ENCODE measurements at places on chromosomes 2 and 18.
A peak's percentile ranks its signal among the peaks of the same experiment; 100 is the strongest.

DNA sequence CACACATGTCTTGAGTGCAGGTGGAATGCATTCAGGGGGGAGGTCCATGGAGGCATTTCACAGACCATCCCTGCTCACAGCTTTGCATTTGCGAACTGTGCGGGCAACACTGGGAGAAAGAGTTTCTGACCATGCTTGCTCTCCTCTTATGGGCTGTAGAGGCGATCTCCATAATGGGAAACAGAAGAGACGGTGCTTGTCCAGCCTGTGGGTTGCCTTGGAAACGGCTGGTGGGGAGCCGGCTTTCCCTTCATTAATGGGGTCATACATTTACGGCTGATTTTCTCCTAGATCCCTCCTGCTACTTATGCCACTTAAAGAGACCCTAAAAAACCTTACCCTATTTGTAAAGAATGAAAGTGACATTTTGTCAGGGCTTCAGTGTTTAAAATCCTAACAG lies 147.4 kb downstream of the SOX11 start:
- DNase-seq, result no peak

- DNase-seq, result no peak
Observed at GRCh38 chr2:46117379-46117778, 179.8 kb upstream of the EPAS1 start.

GRCh38 chr2:223117533-223117932 lies 65.5 kb downstream of the KCNE4 start:
- no peak for DNase-seq

DNA sequence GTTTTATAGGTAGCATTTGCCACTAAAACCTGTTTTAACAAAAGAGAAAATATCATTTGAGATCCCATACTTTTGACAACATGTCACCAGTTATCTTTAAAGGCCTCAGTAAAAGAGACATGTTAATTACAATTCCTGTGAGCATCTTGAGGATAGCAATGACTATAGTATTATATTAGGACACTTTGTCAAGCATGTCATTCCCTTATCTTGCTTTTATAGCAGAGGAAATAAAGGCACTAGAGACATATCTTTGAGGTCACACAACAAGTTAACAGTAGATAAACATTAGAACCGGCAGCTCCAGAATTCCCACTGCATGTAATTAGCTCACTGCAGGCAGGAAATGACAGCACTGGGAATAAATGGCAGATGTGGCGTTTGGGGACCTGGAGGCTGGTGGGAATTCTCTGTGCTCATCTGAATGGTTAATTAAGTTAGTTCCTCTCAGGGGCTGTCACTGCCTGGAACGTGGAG lies 25.9 kb downstream of the LYPD6B start:
- no peak for DNase-seq

GRCh38 chr2:118003396-118003824 lies 10.5 kb downstream of the CCDC93 start:
- DNase-seq, result peak; percentile 44

DNA sequence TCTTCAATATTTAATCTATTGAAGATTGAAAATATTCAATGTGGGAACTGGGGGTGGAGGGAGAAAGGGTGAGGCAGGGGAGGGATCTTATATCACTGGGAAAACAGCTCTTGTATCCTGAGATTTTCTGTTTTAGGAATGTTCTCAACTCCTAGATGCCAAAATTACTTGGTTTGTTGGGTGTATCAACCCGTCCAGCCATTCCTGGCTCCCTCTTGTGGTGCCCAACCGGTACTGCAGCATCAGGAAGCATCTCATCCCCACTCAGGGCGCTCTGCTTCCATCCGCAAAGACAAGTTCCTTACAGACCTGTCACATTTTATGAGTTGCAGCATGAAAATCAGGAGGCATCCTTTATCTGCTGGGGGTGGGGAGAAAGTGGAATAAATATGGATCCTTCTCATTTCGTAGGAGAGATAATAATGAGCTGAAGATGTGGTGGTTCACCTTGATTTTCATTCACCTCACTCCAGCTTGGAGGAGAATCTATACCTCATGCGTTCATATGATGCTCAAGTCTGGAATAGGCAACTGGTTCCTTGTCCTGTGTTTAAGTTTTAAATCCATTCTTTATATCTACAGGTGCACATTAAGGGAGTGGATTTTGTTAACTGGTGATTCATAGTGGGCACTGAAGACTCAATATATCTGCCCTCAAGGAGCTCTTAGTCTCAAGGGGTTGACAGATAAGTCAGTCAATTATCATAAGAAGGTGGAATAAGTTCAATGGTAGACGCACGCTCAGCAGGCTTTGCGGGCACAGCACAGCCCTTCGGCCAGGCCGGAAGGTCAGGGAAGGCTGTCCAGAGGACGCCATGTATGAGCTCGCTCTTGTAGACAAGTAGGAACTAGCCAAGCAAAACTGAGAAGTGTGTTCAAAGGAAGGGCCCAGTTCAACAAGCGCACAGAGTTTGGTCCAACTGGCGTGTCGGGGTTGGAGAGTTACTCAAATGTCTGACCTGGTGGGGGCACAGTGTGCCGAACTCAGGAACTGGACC lies 127.3 kb downstream of the RNF144A start:
- no peak for DNase-seq

- DNase-seq, result no peak
Observed at GRCh38 chr18:72161691-72162090, 382.5 kb downstream of the CBLN2 start.

GRCh38 chr2:165970663-165971062 lies 17.1 kb upstream of the TTC21B start:
- no peak for DNase-seq

GRCh38 chr18:50559752-50560680 lies at the start of gene MAPK4:
Gene MAPK4, plus strand, starts transcription at chr18:50560087. Its CDS starts 103,872 bp downstream, at chr18:50663959.
- DNase-seq, result no peak

DNA sequence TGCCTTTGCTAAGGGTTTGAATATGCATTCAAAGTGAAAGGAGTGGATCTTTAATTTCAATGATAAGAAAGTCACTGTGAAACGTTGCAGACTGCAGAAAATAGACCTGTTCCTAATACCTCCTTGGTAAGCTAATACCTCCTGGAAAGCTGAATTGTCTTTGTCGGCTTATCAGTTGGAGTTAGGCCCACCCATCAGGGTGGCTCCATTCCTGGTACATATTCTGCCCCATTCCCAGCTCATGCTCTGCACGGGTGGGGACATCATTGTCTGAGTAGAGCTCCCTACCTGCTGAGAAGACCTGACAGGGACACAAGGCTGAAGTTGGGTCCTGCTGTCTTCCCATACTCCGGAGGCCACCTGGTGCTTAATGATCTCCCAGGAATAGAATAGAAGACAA lies 203.3 kb downstream of the EN1 start:
- DNase-seq, result no peak

GRCh38 chr2:187497858-187498463 lies 49.9 kb upstream of the CALCRL start:
- DNase-seq, result no peak

DNA sequence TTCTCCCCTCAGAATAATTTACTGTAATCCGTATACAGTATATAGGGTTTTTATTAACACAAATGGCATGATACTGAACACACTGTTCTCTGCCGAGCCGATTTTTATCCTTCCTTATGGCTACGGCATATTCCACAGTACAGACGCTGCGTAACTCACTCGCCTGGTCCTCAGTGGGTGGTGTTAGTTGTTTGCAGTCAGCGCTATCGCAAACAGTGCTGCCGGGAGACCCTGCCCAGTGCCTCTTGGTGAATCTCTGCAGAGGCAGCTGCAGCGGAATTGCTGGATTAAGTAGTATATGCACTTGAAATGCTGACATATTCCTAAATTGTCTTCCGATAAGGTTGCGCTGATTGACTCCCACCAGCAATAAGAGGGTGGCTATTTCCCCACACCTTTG lies 73.9 kb downstream of the MARCO start:
- DNase-seq, result no peak

- DNase-seq, result no peak
Observed at GRCh38 chr2:223001797-223002175, 50.2 kb upstream of the KCNE4 start.

DNA sequence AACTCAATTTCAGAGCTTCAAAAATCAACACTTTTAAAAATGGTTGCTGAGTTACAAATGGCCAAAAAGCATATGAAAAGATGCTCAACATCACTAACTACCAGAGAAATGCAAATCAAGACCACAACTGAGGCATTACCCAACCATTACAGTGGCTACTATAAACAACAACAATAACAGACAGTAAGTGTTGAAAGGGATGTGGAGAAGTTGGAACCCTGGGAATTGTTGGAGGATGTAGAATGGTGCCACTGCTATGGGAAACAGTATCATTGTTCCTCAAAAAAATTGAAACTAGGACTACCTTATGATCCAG lies 173.3 kb upstream of the SPRED2 start:
- DNase-seq, result no peak

DNA sequence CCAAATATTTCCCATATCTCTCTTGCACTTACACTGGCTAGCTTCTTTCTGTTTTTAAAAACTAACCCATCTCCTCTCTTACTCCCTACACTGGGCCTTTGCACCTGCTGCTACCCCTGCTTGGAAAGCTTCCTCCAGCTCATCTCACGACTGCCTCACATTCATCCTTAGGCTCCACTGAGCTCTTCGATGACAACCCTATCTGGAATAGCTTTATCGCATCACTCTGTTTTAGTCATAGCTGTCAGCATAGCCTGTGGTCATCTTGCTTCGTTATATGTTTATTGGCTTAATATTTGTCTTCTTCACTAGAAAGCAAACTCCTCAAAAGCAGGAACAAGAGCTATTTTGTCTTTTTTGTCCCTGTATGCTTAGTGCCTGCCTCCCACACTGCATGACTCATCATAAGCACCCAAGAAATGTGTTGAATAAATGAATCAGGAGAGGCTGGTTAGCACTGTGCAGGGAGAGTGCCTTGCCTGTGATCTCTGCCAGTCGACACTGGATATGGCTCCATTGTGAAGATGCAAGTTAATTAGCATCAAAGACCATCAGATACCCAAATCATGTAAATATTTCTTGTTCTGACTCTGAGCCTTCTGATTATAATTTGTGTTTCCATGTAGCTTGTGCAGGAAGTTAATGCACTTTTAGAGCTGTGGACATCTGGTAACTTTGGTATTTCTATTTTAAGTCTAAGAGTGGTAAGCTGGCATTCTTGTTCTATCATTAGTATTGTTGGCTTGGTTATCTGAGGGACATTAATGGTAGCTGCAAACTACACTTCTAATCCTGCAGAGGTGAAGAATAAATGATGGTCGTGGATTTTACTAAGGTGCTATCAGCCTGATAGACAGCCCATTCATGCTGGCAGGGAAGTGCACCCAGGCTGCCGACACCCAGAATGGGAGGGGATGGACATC lies 10.3 kb upstream of the DYTN start:
- DNase-seq, result no peak

DNA sequence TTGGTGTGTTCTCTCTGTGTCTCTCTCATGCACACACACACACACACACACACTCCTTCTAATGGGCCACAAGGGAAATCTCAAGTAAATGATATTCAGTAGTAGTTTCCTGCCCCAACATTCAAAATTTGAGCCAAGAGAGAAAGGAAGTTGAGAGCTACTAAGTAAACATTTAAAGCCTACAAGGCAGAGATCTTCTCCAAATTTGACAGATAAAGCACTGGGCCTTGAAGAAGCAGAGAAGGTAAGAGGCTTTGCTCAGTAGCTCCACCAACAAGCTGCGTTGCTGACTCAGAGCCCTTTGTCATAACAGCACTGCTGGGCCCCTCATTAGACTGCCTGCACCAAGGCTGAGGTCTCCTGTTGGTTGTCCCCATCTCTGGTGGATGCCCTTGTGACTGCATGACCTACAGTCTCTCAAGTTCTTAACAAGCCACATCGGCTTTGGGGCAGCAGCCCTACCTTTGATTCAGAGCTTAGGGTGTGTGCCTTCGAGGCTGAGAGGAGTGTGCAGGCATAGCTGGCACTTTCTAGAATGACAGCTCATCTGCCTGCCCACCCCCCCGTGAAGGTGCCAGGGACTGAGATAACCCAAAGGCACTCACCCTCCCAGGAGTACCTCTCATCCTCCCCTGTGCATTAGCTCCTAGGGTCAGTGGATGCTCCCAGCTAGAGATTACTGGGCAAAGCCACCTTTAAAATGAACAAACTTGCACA lies 32.3 kb upstream of the NEB start:
- no peak for DNase-seq

DNA sequence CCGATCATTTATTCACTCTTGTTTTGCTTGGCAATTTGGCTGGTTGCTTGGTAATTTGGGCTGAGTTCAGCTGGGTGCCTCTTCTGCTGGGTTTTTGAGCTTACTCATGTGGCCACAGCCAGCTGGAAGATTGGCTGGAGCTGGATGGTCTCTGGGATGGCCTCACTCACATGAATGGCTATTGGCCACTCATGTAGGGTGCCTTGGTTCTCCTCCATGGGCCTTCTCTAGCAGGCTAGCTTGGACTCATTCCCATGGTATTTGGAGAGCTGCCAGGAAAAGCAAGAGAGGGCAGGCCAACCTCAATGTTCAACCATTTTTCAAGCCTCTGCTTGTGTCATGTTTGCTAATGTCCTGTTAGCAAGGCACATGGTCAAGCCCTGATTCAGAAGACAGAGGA lies 16.9 kb downstream of the ZAP70 start:
- no peak for DNase-seq

GRCh38 chr2:232437195-232437571 lies 18.8 kb upstream of the ALPI start:
- DNase-seq, result no peak

GRCh38 chr2:98444436-98445176 lies at the start of gene INPP4A:
Gene INPP4A, plus strand, starts transcription at chr2:98444858. Its CDS starts 75,191 bp downstream, at chr2:98520049.
- DNase-seq, result no peak

DNA sequence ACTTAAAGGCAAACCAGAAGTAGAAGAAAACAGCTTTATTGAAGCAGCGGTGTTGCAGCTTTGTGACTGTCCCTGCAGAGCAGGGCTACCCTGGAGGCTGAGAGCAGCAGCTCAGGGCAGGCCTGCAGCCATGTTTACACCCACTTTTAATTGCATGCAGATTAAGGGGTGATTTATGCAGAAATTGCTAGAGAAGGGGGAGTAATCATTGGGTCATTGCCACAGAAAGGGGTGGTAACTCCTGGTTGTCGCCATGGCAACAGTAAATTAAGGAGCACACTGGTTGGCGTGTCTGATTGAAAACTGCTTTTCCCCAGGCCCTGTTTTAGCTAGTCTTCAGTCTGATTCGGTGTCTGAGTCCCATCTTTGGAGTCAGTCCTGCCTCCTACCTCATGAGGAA lies 195.4 kb upstream of the HDAC4 start:
- no peak for DNase-seq

DNA sequence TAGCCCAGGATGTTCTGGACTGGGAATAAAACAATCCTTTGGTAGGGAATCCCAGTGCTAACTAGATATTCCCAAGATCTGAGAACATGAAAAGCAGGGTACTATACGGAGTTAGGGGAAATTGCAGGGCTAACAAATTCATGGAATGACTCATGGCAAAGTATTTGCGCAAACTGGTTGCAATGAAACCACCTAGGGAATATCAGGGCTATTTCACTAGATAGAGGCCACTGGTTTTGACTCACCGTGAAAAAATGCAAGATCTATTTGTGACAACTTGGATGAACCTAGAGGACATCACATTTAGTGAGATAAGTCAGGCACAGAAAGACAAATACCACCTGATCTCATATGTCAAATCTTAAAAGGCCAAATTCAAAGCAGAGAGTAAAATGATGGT lies 233.3 kb downstream of the MBD2 start:
- DNase-seq, result no peak

- DNase-seq, result peak; percentile 28
Observed at GRCh38 chr2:26330114-26330549, 15.8 kb upstream of the SELENOI start.
